Kidney (tissue), 22 donors: ENCODE measurements at places on chromosomes 13 and 19. TPM values are rescaled to one million over a fixed set of nuclear protein-coding genes. Genes with fewer than 3 reads are reported as not detected.

- no peak for DNase-seq
Observed at GRCh38 chr19:17972230-17972629, 5.3 kb downstream of the KCNN1 start.

DNA sequence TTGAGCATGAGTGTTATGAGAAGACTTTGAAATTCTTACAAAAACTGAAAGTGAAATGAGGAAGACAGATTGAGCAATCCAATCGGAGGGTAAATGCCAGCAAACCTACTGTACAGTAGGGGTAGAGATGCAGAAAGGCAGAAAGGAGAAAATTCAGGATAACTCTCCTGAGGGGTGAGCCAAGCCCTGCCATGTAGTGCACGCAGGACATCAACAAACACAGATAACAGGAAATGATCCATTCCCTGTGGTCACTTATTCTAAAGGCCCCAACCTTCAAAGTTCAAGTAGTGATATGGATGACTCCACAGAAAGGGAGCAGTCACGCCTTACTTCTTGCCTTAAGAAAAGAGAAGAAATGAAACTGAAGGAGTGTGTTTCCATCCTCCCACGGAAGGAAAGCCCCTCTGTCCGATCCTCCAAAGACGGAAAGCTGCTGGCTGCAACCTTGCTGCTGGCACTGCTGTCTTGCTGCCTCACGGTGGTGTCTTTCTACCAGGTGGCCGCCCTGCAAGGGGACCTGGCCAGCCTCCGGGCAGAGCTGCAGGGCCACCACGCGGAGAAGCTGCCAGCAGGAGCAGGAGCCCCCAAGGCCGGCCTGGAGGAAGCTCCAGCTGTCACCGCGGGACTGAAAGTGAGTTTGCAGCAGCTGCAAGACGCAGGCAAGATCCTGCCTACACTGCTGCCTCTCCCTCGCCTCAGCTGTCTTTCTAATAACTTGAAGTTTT, at the start of gene TNFSF13B:
TNFSF13B (plus strand) TSS at position 118 of the 728 bp plus-strand sequence; CDS start at position 296, 178 bp downstream.
- peak; percentile 85 for DNase-seq

GRCh38 chr19:54704928-54705327, 19.3 kb upstream of the KIR3DL3 start:
- no peak for DNase-seq

DNA sequence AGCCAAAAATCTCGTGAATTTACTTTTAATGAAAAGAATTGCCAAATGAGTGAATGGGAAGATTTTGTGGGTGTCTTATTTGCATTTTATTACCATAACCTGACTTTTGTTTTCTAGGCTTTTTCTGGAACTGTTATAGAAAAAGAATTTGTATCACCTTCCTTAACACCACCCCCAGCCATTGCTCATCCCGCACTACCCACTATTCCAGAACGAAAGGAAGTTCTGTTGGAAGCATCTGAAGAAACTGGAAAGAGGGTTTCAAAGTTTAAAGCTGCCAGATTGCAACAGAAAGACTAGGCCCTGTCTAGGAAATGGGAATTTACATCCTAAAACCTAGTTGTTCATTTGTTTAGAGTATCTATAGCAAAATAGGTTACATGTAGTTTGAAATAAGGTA, 72.7 kb downstream of the URI1 start:
- DNase-seq, result no peak

GRCh38 chr19:29618434-29618833, 12.4 kb downstream of the POP4 start:
- no peak for DNase-seq

DNA sequence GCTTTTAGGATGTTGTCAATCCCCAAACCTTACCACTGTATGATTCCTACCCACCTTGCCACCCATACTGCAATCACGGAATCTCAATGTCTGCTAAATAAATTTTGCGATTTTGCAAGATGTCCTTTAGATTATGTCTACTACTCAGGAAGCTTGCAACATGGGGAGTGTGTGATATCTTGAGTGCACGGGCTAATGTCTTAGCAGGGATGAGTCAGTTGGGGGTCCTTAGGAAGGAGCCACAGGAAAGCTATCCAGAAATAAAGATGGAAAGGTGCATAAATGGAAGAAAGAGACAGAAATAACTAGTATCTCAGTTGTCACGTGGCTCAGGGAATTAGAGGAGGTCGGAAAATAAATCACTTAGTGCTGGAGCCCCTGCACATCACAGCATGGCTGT, 77.1 kb downstream of the NALCN start:
- DNase-seq, result no peak

DNA sequence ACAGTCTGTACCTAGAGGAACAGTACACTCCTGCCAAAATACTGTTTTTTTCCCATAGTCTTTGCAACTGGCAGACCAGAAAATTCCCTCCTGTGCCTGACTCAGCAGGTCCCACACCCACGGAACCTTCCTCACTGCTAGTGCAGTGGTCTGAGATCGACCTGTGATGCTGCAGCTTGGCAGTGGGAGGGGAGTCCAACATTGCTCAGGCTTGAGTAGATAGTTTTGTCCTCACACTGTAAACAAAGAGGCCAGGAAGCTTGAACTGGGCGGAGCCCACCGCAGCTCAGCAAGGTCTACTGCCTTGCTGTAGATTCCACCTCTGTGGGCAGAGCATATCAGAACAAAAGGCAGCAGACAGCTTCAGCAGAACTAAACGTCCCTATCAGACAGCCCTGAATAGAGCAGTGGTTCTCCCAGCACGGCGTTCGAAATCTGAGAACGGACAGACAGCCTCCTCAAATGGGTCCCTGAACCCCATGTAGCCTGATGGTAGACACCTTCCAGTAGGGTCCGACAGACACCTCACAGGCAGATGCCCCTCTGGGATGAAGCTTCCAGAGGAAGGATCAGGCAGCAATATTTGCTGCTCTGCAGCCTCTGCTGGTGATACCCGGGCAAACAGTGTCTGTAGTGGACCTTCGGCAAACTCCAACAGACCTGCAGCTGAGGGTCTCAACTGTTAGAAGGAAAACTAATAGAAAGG, 92.7 kb downstream of the SUCLA2 start:
- no peak for DNase-seq

The RAD23A gene
- 79.2 TPM for total RNA-seq

The MCEMP1 gene
- total RNA-seq, result 0.38 TPM

- DNase-seq, result no peak
Observed at GRCh38 chr19:51075998-51076397, 6.7 kb downstream of the KLK14 start.

The B3GNT3 gene
- total RNA-seq, result 36.2 TPM

GRCh38 chr13:109126891-109127641, 497.7 kb downstream of the MYO16 start:
- no peak for DNase-seq

The SEMA6B gene
- 17.7 TPM for total RNA-seq

DNA sequence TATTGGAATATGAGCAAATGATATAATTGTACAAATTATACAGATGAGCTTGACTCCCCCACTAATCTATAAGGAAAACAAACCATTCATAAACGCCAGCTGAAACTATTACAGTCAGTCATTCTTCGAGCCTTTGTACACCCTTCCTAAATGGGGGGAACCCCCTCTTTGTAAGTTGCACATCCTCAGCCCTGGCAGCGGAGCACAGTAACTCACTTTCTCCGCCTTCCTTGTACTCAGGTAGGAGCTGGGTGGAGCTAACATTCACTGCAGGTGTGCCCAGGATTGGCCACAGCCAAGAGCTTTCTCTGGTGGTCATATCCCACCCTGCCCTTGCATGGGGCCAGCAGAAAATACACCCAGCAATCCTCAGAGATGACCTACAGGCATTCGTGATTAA, 28.6 kb downstream of the PIN1 start:
- no peak for DNase-seq

DNA sequence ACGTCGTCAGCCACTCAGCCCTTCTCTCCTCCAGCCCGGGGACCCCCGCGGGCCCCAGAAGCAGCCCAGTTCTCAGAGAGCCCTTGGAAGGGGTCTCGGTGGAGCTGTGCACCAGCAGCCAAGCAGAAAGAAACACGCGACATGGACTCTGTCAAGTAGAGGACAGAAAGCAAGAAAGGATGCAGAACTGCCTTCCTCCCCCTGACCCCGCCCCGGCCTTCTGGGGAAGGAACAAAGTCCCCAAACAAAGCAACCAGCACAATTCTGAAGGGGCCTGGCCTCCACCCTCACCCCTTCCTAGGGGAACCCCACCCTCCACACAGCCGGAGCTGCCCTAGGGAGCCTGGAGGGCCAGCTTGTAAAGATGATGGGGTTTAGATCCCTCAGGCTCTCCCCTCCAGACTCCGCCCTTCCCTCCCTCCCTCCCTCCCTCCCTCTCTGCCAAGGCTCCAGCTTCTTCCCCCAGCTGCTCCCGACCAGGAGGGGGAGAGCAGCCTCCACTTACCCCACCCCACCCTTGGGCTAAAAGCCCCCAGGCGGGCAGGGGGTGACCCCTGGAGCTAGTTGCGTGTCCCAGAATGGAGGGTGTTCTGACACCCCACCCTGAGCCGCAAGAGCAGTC, 7.8 kb downstream of the LYL1 start:
- no peak for DNase-seq

- DNase-seq, result no peak
Observed at GRCh38 chr13:99610702-99611289, 109.5 kb downstream of the TM9SF2 start.

DNA sequence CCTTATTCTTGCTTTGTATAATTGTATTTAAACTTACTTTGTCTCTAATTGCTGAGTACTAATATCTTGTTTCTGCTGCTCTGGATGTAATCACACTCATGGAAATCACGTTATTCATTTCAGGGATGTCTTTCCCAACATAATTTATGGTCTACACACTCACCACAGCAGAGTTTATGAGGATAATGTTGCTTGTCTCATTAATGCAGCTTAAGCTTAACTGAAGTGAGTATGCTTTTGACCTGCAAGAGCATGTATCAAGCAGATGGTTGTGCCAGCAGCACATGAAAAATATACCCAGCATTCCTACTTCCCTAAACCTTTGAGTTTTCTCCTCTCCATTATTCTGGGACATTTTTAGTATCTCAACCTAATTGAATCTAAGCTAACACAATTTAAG, 1080.9 kb downstream of the SLITRK5 start:
- no peak for DNase-seq

The KLK3 gene
- total RNA-seq, result not detected

GRCh38 chr13:97975280-97975847, 21.9 kb downstream of the IPO5 start:
- no peak for DNase-seq

DNA sequence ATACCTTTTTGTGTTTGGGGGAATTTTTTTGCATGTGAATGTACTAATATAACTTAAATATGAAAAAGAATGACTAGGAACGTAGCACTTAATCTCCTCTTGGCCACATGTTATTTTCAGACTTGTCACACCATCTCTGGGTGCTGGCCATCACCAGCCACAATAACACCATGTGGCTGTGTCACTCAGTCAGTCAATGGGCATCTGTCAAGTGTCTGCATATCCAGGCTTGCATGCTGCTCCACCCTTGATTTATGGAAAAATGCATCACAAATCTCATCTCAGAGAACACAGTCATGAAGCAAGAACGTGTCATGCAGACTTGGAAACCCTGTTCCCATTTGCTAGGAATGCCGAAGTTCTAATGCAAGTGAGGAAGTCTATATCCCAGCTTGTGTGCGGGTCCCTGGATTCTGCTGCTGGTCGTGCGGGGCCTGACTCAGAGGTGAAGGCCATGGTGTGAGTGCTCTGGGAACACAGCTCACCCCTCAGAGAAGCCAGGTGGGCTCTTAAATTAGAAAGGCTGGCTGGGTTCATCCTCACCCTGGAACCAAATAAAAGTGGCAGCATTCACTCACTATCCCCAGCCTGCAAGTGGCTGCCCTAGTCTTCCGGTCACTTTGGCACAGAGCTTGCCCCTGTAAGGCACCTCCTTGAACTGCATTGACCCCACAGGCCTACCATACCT, 53.6 kb upstream of the ARHGEF7 start:
- DNase-seq, result no peak

The KLK4 gene
- not detected for total RNA-seq

DNA sequence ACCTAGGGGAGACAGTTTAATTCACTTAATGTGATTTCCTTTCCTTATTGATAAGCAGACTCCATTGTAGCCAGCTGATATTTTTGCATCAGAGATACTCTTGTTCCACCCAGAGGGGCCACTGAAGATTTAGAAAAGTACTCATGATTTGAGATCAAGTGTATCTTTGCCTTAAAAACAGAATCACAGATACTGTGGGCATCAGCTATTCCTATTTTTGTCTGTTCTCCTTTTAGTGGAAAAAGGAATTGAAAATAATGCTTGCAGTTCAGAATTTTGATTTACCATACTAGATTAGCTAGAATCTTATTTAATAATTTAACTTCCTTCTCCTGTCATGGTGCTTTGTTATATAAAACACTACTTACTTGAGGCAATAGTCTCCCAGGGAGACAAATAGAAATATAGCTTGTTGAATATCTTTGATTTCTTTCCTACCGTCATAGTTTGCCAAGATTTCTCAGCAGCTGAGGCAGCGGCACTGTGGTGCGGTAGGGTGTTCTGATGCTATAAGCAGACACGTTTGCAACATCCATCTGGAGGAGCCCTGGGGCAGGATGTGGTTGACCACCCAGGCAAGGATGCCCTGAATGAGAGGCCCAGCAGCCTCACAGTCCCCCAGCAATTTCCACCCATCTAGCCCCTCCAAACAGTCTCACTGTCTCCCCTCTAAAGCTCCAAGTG, 47.0 kb upstream of the RAP2A start:
- DNase-seq, result no peak

- no peak for DNase-seq
Observed at GRCh38 chr19:42154471-42155323, 22.5 kb upstream of the POU2F2 start.

DNA sequence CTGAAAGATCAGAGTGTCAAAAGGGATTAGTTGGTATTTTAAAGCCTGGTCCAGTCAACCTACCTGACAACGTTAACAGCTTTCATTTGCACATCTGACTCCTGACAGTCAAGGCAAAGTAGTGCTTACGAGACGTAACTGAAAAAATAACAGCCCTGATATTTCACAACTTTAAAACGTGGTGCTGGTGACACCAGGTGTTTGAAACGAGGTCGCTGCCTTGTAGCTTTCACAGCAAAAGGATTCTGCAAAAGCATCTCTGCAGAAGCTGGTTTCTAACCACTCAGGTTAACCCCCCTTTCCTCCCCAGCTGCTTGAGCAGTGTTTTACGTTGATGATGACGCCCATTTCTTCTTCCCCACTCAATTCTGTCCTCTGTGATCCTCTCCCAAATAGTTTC, 23.3 kb downstream of the GGACT start:
- no peak for DNase-seq

GRCh38 chr13:39557285-39557955, 45.6 kb downstream of the LHFPL6 start:
- DNase-seq, result no peak

The RYR1 gene
- 2.8 TPM for total RNA-seq

GRCh38 chr19:17780781-17781180, 14.2 kb upstream of the B3GNT3 start:
- no peak for DNase-seq

DNA sequence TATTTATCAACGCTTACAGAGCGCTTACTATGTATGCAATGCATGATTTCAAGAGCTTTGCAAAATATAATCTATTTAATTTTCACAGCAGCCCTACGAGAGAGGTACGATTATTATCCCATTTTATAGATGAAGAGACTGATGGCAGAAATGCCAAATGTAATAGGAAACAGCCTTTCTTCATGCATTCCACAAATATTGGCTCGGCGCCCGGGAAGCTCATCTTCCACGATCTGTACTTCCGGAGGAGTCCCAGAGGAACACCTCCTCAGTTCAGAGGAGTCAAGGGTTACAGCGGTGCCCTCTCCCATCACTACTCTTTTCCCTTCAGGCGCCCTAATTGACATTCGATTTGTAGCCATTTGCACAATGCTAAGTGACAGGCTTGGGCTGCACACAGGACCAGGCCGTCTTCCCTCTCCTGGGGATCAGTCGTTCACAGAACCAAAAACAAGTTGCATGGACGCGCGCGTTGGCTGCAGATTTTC, 1.1 kb upstream of the ARHGAP35 start:
- DNase-seq, result no peak

The F2RL3 gene
- total RNA-seq, result 3.2 TPM
